Stimulated activated CD8-positive, alpha-beta memory T cell treated with anti-CD3 and anti-CD28 coated beads, Interleukin-2, amount 100 ng/mL, for 1 hour (primary cell): ENCODE measurements at places on chromosomes 11 and 22.

DNA sequence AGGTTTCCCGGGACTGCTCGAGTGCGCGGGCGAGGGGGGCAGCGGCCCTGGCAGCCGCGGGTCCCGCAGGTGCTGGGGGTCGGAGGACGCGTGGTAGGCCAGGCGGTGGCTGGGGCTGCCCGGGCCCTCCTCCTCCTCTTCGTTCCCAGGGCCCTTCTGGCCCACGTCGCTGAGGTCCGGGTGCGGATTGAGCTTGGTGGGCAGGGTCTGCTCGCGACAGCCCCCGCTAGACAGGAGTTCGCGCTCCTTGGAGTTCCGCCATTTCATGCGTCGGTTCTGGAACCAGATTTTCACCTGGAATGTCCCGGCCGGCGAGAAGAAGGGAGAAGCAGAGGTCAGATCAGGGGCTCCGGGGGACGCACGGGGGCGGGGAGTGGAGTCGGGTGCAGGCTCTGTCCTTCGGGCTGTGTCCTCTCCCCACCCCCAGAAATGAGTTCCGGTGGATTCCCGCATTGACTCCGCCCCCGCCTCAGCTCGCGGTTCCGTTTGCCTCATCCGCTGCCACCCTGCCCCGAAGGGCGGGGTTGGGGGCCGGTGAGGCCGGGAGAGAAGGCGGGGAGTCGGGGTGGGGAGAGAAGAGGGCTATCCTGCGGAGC is 3.9 kb downstream of the DBX1 start:
- no peak for DNase-seq

GRCh38 chr11:104895634-104896033 is 2.6 kb downstream of the CASP12 start:
- DNase-seq = no peak

DNA sequence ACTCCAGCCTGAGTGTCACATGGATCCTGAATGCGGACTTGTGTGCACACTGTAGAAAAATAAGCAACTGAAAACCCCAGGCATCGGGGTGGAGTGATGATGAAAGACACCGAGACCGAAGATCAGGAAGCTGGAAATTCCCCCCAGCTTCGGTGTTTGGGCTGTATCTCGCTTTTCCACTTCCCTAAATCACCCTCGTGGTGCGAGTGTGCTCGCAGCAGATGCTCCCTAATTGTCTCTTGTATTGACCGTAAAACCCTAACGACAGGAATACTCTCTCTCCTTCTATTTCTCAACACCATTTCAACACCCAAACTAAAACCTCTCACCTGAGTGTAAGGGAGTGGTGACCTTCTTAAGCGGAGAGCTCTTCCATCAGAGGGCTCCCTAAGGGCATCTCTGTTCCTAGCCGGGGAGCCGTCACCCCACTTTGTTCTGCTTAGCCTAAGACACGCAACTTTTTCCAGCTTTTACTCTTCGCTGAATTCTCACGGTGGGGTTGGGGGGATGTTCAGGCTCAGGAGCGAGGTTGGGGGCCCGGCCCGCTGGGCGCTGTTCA is 635 bp upstream of the GRK3 start:
- DNase-seq = no peak

DNA sequence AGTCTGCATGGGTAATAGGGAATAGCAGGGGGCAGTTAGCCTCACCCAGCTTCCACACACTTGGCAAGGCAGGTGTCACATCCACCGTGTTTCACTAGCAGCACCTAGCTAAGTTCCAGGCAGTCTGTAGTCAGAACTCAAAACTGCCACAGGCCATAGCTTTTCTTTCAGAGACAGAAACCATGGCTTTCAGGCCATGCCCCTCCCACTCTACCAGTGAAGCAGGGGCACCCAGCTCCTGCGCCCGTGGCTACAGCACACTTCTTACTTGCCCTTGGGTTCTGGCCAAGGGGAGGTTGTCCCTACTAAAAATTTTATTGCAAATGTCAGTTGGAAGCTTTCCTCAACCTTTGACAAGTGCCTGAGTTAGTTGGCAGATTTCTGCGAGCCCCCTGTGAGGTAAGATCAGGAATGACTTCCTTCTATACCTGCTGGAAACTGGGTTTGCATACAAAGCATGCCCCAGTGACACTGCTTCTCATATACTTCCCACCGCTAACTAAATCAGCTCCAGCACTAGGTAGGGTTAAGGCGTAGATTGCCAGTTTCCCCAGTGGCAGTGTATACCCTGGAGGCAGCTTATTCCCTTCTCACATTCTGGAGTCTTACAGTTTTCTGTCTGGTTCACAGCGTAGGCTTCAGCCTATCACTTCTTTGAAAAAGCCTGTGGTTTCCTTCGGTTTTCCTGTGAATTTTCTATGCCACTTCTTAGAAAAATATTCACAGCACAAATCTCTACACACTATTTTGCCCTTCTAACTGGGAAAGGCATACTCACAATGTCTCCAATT is 139.0 kb upstream of the LUZP2 start:
- DNase-seq = no peak

- no peak for DNase-seq
Observed at GRCh38 chr11:130475426-130476053, 27.1 kb downstream of the ADAMTS15 start.

- DNase-seq = no peak
Observed at GRCh38 chr11:17385926-17386325, 2.5 kb downstream of the KCNJ11 start.

DNA sequence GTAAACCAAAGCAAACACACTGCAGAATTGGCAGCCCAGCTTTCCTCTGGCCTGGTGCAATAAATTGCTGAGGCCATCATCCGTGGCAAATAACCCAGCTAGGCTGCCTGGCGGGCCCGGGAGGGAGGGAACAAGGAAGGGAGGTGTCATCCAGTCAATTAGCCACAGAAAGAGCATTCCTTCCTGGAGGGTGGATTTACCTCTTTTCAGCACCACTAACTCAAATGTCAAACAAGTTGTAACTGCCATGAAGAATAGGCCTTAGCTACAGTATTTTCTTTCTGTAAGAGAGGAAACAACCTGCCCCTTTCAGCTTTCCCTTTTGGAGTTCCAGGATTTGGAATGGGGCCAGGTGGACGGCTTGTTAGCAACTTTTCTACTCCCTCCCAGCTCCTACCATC is 163.8 kb upstream of the BDNF start:
- no peak for DNase-seq

- DNase-seq = no peak
Observed at GRCh38 chr11:89604281-89604680, 105.8 kb upstream of the TRIM77 start.

DNA sequence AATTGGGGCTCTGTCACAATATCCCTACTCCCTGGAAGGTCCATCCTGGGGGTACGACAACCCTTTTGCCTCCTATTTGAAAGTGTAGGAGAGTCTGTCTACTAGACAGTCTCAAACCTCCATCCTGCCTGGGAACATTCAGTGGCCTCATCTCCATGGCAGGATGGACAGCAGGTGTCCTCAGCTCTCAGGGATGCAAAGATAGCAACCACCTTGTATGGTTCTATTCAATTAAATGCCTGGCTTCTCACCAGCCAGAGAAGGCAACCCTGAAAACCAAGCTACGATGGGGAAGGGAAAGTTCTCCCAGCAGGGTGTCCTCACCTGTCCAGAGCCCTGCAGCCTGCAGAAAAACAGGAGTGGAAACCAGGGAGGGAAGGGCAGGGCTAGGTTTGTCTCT is 164.9 kb downstream of the MIAT start:
- no peak for DNase-seq

- no peak for DNase-seq
Observed at GRCh38 chr11:45847911-45848316, 639 bp downstream of the CRY2 start.

GRCh38 chr11:86416494-86416893 is 41.8 kb downstream of the CCDC81 start:
- DNase-seq = no peak

DNA sequence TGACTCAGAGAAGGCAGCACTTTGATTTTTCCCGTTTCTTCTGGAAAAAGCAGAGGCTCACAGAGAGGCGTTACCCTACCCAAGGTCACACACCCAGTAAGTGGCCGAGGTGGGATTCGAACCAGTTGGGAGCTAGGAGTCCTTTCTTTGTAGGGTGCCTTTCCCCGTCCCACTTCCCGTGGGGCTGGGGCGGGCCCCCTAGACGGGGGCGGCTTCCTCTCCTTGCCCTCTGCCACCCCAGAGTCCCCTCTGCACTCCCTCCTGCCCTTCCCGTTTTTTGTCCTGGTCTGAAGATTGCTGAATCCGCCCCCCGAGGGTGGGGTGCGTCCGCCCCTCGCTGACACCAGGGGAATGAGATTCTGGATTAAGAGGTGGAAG is 747 bp downstream of the TPCN2 start:
- DNase-seq = no peak

GRCh38 chr22:22180738-22181285 is 63.8 kb upstream of the VPREB1 start:
- DNase-seq = no peak

GRCh38 chr22:41531715-41532477 is 12.4 kb downstream of the POLR3H start:
- DNase-seq = no peak

DNA sequence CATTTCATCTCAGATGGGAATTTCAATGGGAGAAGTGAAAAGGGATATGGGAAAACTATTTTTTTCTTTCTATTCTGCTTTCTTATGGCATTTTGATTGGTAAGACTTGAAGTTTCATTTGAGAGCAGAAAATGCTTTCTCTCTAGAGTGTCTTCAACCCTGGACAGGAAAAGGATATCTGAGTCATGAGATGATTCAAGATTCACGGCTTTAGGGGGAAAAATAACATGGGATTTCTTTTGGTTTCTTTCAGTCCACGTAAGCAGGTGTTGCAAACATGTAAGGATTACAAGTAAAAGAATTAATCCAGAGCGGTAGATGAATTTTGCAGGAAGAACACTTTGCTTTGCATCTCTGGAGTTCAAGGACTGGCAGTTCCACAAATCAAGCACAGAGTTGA is 1001.0 kb upstream of the TENM4 start:
- no peak for DNase-seq

DNA sequence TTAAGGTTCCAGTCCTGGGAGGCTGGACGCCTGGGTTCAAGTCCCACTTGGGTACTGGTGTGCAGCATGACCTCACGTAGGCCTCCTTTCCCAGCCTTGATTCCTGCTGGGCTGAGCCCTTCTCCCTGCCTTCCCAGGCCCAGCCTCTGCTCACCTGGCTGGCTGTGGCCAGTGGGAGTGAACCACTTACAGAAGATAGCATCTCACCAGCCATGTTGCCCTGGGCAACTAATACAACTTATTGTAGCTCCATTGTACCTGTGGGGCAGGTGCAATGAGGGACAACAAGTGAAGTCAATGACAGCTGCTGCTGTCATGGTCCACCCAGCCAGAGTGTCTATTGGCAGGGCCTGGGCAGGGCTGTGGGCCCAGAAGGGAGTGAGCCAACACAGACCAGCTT is 48.4 kb upstream of the MPEG1 start:
- DNase-seq = no peak

DNA sequence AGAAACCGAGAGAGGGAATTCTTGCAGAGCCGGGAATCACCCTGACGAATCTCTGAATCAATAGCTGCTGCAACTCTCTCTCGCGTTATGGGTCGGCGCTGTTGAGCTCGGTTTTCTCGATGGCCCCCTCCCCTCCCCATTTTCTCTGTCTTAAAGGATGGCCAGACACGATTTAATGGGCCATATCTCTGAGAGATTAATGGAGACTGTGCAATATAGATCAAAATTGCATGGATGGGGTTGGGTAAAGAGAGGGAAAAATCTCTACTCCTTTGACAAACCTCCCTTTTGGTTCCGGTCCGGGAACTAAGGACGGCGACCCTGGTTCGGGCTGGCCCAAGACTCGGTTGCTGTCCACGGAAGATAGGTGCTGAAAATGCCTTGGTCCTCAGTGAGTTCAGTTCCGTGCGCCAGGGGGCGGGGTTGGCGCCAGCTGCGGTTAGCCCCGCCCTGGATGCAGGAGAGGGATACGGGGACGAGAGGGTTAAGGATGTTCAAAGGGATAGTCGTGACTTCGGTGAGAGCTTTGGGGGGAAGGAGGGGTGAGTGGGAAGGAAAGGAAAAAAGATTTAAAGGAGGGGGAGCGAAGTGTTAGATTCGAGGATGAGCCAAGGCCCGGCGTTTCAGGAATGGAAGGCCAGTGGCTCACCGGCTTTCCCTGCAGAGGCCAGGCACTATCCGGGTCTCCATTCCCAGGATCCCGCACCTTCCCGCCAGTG is 103.6 kb upstream of the HSD17B12 start:
- DNase-seq = no peak

DNA sequence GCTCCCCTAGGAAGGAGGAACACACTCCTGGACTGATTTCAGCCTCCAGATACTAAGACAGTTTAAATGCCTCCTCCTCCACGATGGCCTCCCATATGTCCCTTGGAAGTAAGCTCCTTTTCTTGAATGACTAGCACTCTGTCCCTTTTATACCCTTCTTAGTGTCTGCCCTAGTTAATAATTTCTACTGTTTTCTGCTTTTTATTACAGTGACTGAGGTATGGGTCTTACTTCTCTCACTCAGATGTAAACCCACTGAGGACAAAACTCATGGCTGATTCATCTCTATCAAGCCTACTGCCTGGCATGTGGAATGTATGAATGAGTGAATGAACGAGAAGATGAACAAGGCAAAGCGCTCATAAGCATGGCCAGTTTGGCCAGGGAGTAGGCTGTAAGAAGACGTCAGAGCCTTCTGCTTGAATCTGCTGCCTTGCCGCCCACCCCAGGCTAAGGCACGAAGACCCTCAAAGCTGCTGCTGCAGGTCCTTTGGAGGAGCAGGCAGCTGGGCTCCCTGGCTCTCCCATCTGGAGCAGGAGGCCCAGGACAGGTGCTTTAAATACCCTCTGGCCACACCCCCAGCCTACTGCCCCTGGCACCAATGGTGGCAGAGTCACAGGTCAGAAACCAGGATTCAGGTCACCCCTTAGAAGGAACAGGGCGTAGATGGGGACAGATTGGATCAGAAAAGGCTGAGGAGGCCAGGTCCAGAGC is 8.2 kb upstream of the PGA3 start:
- no peak for DNase-seq

DNA sequence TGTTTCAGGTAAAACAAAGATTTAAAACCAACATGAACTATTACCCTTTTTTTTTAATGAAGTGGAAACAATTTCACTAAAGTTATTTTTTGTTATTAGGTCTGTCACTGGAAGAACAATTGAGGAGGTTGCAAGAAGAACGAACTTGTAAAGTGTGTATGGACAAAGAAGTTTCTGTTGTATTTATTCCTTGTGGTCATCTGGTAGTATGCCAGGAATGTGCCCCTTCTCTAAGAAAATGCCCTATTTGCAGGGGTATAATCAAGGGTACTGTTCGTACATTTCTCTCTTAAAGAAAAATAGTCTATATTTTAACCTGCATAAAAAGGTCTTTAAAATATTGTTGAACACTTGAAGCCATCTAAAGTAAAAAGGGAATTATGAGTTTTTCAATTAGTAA is 30.9 kb downstream of the BIRC2 start:
- no peak for DNase-seq

- no peak for DNase-seq
Observed at GRCh38 chr11:9639099-9639498, 24.8 kb upstream of the SWAP70 start.

- DNase-seq = no peak
Observed at GRCh38 chr11:64861227-64861975, 16.9 kb upstream of the CDC42BPG start.
